ENCODE measurements at places on chromosomes 16 and 17.

DNA sequence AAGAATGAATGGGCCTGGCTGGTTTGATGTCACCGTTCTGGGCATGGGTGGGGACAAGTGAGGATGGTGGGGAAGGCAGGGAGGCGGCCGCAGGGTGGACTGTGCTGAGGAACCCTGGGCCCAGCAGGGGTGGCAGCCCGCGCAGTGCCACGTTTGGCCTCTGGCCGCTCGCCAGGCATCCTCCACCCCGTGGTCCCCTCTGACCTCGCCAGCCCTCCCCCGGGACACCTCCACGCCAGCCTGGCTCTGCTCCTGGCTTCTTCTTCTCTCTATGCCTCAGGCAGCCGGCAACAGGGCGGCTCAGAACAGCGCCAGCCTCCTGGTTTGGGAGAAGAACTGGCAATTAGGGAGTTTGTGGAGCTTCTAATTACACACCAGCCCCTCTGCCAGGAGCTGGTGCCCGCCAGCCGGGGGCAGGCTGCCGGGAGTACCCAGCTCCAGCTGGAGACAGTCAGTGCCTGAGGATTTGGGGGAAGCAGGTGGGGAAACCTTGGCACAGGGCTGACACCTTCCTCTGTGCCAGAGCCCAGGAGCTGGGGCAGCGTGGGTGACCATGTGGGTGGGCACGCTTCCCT lies 6.5 kb upstream of the SERPINF1 start:
- no peak for DNase-seq

DNA sequence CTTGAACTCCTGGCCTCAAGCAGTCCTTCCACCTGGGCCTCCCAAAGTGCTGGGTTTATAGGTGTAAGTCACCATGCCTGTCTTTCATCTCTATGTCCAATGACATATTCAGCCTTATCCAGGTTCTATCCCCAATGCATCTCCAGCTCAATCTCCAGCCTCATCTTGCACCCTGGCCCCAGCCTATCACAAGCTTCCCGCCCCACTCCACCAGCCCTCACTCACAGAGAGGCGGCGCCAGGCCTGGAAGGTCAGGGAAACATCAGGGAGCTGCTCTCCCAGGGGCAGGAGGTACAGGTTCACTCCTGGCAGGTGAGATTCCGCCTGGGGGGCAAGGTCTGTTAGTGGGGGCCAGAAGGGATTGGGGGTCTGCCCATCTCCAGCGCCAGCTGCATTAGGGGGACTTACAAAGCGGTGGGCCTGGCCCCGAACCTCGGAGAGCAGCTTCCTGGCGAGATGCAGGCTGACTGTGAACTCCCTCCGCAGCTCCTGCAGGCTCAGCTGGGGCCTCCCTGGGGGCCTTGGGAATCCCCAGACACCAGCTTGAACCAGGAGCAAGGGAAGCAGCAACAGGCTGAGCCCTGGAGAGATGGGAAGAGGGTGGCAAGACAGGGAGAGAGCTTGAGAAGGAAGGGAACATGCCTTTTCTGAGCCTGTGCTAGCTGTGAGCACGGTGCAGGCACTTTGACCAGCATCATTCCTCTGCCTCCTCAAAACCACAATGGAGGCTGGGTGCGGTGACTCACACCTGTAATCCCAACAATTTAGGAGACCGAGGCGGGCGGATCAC lies 3.0 kb downstream of the IL27 start:
- DNase-seq, result no peak

DNA sequence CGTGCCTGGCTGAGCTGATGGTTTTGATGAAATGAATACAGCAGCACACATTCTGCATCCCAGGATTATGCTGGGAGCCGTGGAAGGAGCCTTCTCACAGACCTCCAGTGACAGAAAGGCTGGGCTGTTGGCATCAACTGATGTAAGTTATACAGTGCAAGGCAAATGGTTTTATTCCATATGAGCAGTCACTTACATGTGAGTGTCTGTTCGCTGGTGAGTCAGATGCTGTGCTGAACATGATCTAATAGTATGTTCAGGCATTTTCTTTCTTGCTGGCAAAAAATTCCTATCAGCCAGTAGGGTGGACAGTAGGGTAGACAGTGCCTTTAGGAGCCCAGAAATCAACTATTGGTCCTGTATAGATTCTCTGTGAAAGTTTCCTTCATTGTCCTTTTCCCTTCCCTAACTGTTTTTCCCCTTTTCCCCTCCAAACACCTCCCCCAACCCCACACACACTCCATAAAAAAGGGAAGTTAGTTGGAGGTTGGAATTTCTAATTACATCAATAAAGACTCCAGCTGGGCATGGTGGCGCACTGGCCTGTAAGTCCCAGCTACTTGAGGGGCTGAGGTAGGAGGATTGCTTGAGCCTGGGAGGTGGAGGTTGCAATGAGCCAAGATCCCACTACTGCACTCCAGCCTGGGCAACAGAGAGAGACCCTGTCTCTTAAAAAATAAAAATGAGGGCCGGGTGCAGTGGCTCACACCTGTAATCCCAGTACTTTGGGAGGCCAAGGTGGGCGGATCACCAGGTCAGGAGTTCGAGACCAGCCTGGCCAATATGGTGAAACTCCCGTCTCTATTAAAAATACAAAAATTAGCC lies 36.2 kb downstream of the LDHD start:
- DNase-seq, result no peak

GRCh38 chr17:72124438-72124775 lies 3.6 kb downstream of the SOX9 start:
- DNase-seq, result no peak

GRCh38 chr16:11913425-11914079 lies 2.2 kb downstream of the GSPT1 start:
- no peak for DNase-seq

DNA sequence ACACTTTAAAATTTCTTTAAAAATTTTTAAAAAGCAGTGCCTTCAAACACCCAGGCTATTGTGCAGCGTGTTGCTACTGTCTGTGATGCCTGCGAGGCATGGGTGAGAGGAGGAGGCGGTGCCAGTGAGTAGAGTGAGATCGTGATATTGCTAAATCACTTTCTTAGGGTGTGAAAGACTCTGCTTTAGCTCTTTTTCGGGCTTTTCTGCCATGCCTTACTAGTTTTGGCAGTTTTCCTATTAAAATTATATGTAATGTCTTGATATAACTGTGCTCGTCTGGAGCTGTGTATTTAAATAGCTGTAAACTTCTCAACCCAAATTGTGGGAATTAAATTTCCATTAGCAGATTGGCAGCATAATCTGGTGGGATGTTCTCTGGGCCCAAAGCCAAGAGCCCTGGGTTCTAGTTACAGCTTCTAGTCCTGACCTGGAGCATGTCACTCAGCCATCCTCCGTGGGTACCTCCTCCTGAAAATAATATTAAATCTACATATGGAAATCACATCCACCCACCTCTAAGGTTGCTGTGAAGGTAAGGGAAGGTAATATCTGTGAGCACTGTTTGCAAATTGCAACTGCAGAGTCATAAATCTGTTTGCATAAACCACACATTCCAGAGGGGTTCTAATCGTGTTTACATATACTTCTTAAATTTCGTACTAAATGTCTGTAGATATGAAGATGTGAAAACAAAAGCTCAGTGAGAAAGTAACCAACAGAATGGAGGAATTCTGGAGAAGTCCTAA lies 264.3 kb upstream of the CACNG5 start:
- DNase-seq, result no peak

DNA sequence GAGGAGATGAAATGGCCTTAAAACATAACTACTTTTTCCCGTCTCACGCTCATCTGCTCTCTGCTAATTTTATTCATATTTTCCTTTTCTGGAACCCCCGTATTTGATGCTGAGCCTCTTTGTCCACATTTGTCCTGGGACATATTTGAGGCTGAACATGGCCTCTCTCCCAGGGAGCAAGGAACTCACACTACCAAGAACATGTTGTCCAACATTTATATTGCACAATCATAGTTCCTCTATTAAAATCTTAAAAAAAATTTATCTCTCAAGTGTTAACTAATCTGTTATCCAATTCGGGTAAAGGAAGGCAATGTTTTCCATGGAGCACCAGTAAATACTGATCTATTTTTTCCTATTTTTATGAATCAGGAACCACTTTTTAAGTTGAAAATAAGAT lies 60.2 kb downstream of the CMC2 start:
- no peak for DNase-seq

GRCh38 chr17:57215317-57215716 lies 41.0 kb upstream of the MSI2 start:
- DNase-seq, result no peak

DNA sequence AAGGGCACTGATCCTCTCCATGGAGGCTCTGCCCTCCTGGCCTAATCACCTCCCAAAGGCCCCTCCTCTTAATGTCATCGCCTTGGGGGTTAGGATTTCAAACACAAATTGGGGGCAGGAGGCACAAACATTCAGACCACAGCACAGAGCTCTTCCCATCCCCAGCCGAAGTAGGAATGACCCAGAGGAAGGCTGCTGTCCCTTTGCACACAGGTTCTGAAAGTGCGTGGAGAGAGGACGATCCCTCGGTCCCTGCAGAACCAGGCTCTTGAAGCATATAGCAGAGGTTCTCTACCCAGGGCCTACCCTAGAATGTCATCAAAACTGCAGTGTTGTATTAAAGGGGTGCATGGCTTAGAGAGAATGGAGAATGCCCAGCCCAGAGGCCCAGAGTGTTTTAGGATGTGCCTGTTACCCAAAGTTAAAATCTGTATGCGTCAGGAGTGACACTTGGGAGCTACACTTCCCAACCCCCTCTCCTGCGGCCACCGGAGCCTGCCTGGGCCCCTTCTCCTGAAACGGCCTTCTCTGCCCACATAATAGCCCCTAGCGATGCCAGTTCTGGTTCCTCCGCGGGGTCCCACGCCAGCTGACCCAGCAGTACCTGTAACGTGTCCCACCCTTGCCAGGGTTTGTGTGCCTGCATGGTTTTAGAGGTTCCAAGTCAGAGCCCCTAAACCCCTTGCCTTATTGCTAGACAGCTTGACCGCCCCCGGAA lies 159.5 kb upstream of the CACNG5 start:
- no peak for DNase-seq

GRCh38 chr17:11855306-11855705 lies 142.0 kb downstream of the ZNF18 start:
- DNase-seq, result no peak
